Naive thymus-derived CD4-positive, alpha-beta T cell (primary cell): ENCODE measurements at places on chromosomes 13 and 19. TPM values are rescaled to one million over a fixed set of nuclear protein-coding genes. Genes with fewer than 3 reads are reported as not detected.

Gene PLPPR3
- total RNA-seq: not detected

Gene BCKDHA
- 19.4 and 30.2 TPM in 2 replicates for total RNA-seq

Gene C19orf85
- total RNA-seq: not detected

Gene ATP4B
- total RNA-seq: not detected

Gene DOHH
- total RNA-seq: 15.4 and 16.4 TPM in 2 replicates

Gene KLK2
- not detected for total RNA-seq

- no peak for DNase-seq
- no peaks in the 10 kb centered on the region for H3K4me1 ChIP-seq
- H3K36me3 ChIP-seq: no peaks in the 10 kb centered on the region
- no peak overlapping the region for H3K27ac ChIP-seq
- no peak overlapping the region for H3K4me3 ChIP-seq
- H3K27me3 ChIP-seq: no peaks in the 10 kb centered on the region
Measured at GRCh38 chr19:6238643-6239281, 41.0 kb downstream of the MLLT1 start.

DNA sequence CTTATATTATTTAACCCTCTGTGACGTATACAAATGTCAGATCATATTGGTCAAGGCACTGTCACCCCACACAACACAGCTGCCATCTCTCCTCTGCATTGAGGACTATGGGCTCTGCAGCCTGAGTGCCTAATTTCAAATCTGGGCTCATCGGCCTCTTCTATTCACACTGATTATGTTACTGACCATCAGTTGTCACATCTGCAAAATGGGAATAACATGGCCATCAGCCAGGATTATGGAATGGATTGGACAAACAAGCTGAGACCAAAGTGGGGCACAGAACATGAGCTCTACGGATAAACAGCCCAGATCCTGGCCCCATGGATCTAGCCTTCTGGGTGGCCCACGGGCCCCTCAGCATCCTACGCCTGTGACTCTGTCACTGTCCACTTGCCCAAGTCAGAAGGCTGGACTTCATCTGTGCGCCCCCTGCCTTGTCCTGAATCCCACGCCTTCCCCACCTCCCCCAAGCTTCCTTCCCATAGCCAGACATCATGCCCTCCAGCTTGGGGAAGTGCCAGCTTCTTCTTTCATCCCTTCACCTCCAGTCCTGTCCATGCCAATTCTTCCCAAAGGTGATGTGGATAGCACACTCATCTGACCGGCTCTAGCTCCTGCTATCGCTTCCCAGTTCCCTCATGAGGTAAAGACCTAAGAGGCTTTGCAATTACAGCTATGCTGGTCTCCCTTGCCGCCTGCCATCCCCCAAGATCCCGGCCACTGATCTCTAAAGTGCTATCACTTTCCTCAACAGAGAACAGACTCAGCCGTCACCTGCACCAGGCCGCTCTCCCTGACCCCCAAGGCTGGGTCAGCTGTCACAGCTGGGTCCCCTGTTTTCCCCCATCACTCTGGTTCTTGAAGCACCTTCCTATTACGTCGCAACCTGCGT, 872 bp downstream of the FARSA start:
- peak overlapping the region; percentile 96 for H3K4me3 ChIP-seq
- H3K4me1 ChIP-seq: peaks cover 27% of the 10 kb centered on the region
- H3K27ac ChIP-seq: peak overlapping the region; percentile 76
- no peak for DNase-seq
- H3K27me3 ChIP-seq: no peaks in the 10 kb centered on the region
- peaks cover 35% of the 10 kb centered on the region for H3K36me3 ChIP-seq

DNA sequence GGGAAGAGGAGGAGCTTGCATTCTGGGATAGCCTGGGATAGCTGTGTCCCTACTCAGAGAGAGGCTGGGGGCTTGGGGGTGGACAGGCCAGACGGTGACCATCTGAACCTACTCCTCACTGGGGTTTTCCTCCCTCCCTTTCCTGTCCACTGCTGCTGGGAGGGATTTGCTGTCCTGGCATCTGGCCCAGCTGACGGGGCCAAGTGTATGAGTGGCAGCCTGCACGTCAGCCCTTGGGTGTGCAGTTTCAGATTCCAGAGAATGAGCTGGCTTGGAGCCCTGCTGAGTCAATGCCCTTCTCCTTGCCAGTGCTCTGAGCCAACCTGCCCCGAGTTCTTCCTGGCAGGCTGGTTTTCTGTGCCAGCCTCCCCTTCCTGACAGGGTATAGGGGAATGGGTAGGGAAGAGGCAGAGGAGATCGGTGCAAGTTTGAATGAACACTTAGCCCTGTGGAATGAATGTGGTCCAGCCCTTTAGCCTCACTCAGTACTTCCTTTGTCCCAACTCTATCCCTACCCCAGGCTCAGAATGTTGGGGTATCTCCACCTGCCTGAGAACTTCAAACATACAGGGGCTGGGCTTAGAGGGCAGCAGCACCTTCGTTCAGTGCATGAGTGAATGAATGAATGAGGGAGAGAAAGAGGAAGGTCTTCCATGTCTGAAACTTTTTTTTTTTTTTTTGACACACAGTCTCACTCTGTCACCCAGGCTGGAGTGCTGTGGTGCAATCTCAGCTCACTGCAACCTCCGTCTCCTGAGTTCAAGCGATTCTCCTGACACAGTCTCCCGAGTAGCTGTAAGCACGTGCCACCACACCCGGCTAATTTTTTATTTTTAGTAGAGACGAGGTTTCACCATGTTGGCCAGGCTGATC, 1.8 kb upstream of the ANGPTL4 start:
- H3K36me3 ChIP-seq: no peaks in the 10 kb centered on the region

DNA sequence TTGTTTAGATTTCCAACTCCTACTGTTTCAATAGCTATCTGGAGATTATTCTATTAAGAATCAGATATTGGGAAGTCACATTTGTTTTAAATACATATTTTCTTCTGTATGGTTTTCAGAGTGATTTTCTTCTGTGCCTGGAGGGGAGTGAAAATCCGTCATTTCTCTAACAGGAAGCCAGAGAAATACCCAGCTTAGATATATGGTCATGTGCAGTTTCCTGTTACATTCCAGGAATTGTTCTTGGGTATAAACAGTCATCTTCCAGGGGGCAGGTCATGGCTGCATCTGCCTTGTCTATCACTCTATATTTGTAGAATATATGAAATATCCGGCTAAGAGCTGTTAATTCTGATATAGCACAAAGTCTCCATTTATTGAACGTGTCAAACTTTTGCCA, 77.5 kb upstream of the MIR17HG start:
- no peak for DNase-seq
- no peak overlapping the region for H3K4me3 ChIP-seq
- H3K27me3 ChIP-seq: no peaks in the 10 kb centered on the region
- H3K36me3 ChIP-seq: no peaks in the 10 kb centered on the region
- H3K4me1 ChIP-seq: no peaks in the 10 kb centered on the region
- no peak overlapping the region for H3K27ac ChIP-seq

- H3K27ac ChIP-seq: no peak overlapping the region
- no peaks in the 10 kb centered on the region for H3K36me3 ChIP-seq
- H3K4me3 ChIP-seq: no peak overlapping the region
- H3K4me1 ChIP-seq: no peaks in the 10 kb centered on the region
Measured at GRCh38 chr13:87207280-87208003, 463.7 kb upstream of the SLITRK5 start.

GRCh38 chr19:3852614-3853254, 16.1 kb downstream of the ZFR2 start:
- H3K27ac ChIP-seq: no peak overlapping the region
- no peak for DNase-seq
- H3K36me3 ChIP-seq: no peaks in the 10 kb centered on the region
- H3K4me1 ChIP-seq: no peaks in the 10 kb centered on the region

DNA sequence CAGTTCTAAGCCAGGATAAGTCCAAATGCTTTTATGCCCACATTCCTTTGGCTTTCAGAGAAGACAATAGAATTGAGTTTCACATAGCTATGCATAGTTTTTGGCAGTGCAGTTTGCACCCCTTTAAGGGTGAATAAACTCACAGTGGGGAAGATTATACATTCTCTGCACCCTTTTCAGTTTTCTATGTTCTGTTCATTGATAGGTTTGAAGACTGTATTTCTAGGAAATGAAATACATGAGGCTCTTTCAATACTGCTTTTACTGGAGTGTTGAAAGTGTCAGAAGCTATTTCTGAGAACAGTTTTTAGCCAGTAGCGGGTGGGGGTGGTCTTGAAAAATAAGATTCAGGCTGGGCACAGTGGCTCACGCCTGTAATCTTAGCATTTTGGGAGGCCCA, 46.2 kb downstream of the IPO5 start:
- no peak overlapping the region for H3K4me3 ChIP-seq
- DNase-seq: no peak
- peaks cover 15% of the 10 kb centered on the region for H3K36me3 ChIP-seq

DNA sequence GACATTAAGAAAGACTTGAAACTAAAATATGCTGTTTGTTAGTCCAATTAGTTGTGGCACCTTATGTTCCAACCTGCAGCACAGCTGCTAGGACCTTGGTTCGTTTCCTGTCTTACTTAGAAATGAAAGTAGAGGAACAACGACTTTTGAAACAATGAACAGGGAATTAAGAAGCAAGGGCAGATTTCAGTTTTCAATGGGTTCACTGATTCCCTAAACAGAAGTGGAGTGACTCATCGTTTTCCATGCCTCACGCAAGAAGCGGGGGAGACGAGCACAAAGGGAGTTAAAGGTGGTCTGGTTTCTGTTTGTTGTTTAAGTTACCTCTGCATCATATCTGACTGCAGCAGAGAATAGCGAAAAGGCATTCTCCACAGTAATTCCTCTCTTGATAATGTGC, 44.8 kb downstream of the PHF11 start:
- no peaks in the 10 kb centered on the region for H3K36me3 ChIP-seq
- H3K4me3 ChIP-seq: peak overlapping the region; percentile 38
- no peaks in the 10 kb centered on the region for H3K4me1 ChIP-seq
